Upper lobe of right lung (tissue), 1 donor: ENCODE measurements at places on chromosomes 1 and 21. TPM values are rescaled to one million over a fixed set of nuclear protein-coding genes. Genes with fewer than 3 reads are reported as not detected.

- no peak overlapping the region for H3K27ac ChIP-seq
- no peaks in the 10 kb centered on the region for H3K36me3 ChIP-seq
- no peak overlapping the region for H3K4me3 ChIP-seq
- no peak for DNase-seq
Measured at GRCh38 chr1:25427696-25428095, 3.0 kb upstream of the MACO1 start.

Gene MIXL1
- total RNA-seq: not detected

- H3K4me1 ChIP-seq: no peaks in the 10 kb centered on the region
- no peaks in the 10 kb centered on the region for H3K27me3 ChIP-seq
- DNase-seq: no peak
- H3K36me3 ChIP-seq: no peaks in the 10 kb centered on the region
- no peak overlapping the region for H3K4me3 ChIP-seq
Measured at GRCh38 chr1:205754857-205755256, 4.9 kb upstream of the NUCKS1 start.

GRCh38 chr1:114232691-114233090 is 79.0 kb upstream of the SYT6 start:
- H3K36me3 ChIP-seq: no peaks in the 10 kb centered on the region
- H3K4me3 ChIP-seq: no peak overlapping the region
- DNase-seq: no peak
- H3K4me1 ChIP-seq: no peaks in the 10 kb centered on the region
- no peaks in the 10 kb centered on the region for H3K27me3 ChIP-seq
- H3K27ac ChIP-seq: no peak overlapping the region

Gene LAD1
- 42.6 TPM for total RNA-seq

DNA sequence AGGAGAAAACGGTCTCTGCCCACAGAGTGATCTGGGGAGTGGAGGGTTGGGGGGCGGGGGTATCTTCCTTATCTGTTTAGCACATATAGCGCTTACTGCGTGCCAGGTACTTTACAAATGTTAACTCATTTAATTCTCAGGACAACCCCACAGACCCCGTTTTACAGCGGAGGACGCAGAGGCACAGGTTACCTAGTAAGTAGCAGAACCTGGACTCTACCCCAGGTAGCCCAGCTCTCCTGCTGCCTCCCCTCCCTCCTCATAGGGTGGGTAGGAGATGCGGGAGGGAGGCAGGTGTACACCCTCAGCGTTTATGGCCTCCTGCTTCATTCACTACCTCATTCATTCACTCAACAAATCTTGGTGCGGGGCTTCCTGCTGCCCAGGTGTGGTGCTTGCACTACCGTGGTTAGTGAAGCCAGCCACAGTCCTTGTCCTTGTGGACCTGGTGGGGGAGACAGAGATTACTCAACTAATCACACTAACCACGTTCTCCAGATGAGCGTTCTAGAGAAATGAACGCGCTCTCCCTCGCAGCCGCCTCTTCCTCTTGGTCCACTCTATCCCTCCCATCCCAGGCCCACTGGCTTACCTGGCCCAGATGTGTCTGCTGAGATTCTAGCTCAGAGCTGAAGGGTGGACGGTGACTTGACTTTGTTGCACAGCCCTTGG is 102.0 kb downstream of the IER5 start:
- H3K4me3 ChIP-seq: no peak overlapping the region
- H3K27ac ChIP-seq: no peak overlapping the region
- DNase-seq: no peak
- H3K4me1 ChIP-seq: no peaks in the 10 kb centered on the region
- no peaks in the 10 kb centered on the region for H3K27me3 ChIP-seq
- no peaks in the 10 kb centered on the region for H3K36me3 ChIP-seq

- H3K36me3 ChIP-seq: no peaks in the 10 kb centered on the region
- H3K4me3 ChIP-seq: no peak overlapping the region
- H3K4me1 ChIP-seq: no peaks in the 10 kb centered on the region
Measured at GRCh38 chr1:190373705-190374336, 103.8 kb downstream of the BRINP3 start.

DNA sequence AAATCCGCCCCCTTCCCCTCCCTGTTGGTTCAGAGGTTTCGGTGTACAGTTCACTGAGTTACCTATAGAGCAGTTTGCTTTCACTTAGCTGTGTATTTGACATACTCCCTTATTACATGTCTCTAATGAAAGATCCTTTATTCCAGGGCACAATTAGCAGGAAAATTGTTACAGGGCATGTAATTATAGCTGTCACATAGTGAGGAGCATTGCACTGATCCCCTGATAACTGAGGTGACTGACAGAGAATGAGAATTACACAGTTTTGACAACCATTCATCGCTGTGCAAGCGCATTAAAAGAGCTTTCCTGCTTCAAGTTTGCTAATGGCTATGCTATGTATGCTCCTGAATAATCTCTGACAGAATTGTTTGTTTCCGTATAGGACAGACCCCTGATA is 26.9 kb downstream of the DAP3 start:
- H3K27ac ChIP-seq: no peak overlapping the region
- DNase-seq: no peak
- no peaks in the 10 kb centered on the region for H3K4me1 ChIP-seq
- H3K27me3 ChIP-seq: no peaks in the 10 kb centered on the region
- no peak overlapping the region for H3K4me3 ChIP-seq
- peaks cover 20% of the 10 kb centered on the region for H3K36me3 ChIP-seq

- no peaks in the 10 kb centered on the region for H3K27me3 ChIP-seq
- no peak overlapping the region for H3K4me3 ChIP-seq
- no peaks in the 10 kb centered on the region for H3K36me3 ChIP-seq
- peaks cover 14% of the 10 kb centered on the region for H3K4me1 ChIP-seq
- H3K27ac ChIP-seq: no peak overlapping the region
- DNase-seq: no peak
Measured at GRCh38 chr1:150062113-150062512, 5.5 kb upstream of the VPS45 start.

DNA sequence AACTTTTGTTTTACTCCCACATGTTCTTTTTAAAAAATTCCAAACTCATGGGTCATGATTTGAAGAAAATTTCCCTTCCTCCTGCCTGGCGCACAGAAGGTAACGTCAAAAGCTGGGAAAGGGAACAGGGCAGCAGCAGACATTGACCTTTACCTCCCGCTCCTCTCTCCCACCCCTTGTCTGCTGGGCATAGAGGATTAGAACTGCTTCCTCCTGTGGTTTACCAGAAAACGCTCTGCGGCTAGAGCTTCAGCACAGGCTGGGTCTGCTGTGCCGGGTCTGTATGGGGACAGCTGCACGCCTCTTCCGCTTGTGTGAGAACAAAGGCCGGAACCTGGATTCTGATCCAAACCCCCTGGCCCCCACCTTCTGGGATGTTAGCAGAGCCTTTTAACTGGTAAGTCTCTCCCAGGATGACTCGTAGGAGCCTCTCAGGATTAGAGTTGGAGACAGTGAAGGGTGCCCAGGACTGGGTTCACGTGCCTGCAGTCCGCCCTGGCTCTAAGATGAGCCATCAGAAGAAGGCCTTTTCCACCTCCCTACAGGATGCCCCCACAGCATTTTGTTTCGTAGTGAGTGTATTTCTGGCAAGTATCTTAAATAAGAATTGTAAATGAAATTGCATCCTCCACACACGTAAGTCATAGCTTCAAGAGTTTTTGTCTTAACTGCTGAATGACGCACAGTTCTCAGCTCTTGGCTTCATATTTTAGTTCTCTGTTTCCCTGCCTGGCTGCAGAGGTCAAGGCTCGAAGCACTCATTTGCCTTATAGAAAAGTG is 5.2 kb downstream of the H6PD start:
- H3K27me3 ChIP-seq: no peaks in the 10 kb centered on the region
- peak; percentile 77 for DNase-seq

Gene HRNR
- not detected for total RNA-seq

Gene PLXNA2
- 98.5 TPM for total RNA-seq

Gene AK5
- not detected for total RNA-seq

Gene TPTE
- not detected for total RNA-seq

GRCh38 chr21:44571844-44572782 is 1.4 kb upstream of the KRTAP10-4 start:
- peak; percentile 56 for DNase-seq
- no peaks in the 10 kb centered on the region for H3K36me3 ChIP-seq
- no peaks in the 10 kb centered on the region for H3K4me1 ChIP-seq
- no peak overlapping the region for H3K27ac ChIP-seq

GRCh38 chr1:225754940-225755641 is 22.5 kb upstream of the SRP9 start:
- no peak overlapping the region for H3K4me3 ChIP-seq
- peak overlapping the region; percentile 49 for H3K27ac ChIP-seq
- peaks cover 13% of the 10 kb centered on the region for H3K4me1 ChIP-seq

GRCh38 chr1:107649023-107649422 is 316.0 kb downstream of the VAV3 start:
- H3K4me1 ChIP-seq: no peaks in the 10 kb centered on the region
- no peaks in the 10 kb centered on the region for H3K36me3 ChIP-seq
- H3K27ac ChIP-seq: no peak overlapping the region
- no peak overlapping the region for H3K4me3 ChIP-seq

DNA sequence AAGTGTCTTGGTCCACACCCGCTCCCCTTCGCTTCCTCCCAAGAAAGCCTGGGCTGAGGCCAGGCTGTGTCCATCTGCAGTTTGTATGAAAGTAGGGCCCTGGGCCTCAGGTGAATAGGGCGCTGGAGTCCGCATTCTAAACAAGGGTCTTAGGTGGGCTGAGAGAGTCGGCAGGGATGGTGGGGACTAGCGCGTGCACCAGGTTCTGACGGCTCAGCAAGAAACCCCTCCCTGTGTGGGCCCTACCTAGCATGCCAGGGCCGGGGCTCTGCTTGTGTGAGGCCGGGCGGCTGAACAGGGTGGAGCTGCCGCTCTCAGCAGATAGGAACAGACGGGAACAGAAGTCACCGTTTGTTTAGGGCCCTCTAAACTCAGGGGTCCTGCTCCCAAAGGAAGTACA is 1.7 kb downstream of the ACTRT2 start:
- no peaks in the 10 kb centered on the region for H3K36me3 ChIP-seq
- H3K4me1 ChIP-seq: no peaks in the 10 kb centered on the region
- no peak overlapping the region for H3K4me3 ChIP-seq
- H3K27ac ChIP-seq: no peak overlapping the region
- DNase-seq: peak; percentile 33

DNA sequence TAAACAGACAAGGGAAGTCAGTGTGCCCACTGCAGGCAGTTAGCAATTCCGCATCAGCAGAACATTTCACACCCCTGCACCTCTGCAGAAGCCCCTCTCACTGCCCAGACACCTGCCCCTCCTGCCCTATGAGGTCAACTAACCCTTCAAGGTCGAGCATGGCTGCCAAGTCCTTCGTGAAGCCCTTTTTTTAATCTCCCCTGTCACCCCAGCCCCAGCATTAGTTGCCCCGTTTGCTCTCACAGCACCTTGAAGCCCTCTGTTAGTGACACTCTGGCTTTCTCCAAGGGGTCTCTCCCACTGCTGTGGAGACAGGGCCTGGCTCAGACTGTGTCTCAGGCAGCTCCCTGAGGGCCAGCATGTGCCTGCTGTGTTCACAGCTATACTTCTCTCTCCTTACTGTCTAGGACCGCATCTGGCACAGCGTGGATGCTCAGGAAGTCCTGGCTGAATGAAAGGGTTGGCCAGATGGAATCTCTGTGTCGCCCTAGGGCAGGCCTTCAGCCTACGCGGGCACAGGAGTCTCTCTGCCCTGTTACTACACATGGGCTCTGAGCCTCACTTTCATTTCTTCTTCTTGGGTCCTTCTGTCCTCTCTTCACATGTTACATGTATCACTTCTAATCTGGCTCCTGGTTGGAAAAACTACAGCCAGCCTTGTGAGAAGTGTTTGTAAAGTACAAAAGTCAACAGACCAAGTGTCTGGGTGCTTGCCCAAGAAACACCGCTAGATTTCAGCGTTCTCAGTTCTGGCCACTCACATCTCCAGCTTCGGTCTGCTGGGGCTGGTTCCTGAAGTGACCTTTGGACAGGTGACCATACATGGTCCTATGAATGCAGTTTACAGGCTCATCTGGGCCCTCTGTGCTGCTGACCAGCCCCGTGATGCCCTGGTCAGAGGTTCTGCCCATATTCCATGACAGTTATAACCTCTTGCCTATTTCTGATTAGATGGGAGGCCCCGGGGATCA is 19.7 kb downstream of the SLC2A1 start:
- no peaks in the 10 kb centered on the region for H3K36me3 ChIP-seq
- DNase-seq: no peak
- H3K27me3 ChIP-seq: no peaks in the 10 kb centered on the region
- H3K4me3 ChIP-seq: no peak overlapping the region

Gene PTAFR
- 31.6 TPM for total RNA-seq

Gene CCDC30
- total RNA-seq: 5.0 TPM

Gene OR2L5
- not detected for total RNA-seq

DNA sequence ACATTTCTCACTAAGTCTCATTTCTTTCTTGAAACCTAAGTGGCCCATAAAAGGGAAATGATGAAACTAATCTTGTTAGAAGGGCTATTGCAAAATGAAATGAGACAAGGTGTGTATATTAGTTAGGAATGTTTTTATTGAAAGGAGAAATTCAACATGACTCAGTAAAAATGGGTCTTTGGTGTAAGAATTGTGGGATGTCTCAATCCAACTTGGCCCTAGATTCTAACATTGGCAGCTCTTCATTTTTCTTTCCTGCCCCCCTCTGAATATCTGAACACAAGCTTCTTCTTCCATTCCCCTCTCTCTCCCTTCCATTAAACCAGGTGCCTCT is 26.8 kb upstream of the TARBP1 start:
- DNase-seq: no peak
- no peaks in the 10 kb centered on the region for H3K4me1 ChIP-seq
- no peak overlapping the region for H3K4me3 ChIP-seq
- no peaks in the 10 kb centered on the region for H3K36me3 ChIP-seq

Gene SERPINC1
- not detected for total RNA-seq

Gene HMCN1
- total RNA-seq: 45.4 TPM

GRCh38 chr1:26787381-26787705 is 407 bp upstream of the PIGV start:
- no peak for DNase-seq
- H3K27me3 ChIP-seq: no peaks in the 10 kb centered on the region
- H3K27ac ChIP-seq: peak overlapping the region; percentile 100
- peaks cover 45% of the 10 kb centered on the region for H3K4me1 ChIP-seq

DNA sequence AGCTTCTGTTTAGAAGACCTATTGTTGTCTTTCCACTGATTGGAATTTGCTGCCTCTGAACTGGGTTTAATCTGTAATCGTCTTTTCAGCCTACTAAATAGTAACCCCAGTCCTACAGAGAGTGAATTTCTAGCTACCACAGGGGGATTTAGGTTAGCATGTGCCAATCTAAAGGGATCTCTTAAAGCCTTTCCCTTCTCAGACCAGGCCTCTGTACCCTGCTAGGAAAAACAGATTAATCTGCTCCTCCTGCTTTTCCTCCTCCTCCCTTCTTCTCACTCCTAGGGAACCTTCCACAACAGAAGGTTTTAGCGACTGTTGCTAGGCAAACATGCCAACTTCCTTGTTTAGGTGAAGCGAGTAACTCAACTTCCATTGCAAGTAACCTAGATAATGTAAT is 1.3 kb upstream of the RC3H1 start:
- H3K4me3 ChIP-seq: no peak overlapping the region
- no peak for DNase-seq
- no peaks in the 10 kb centered on the region for H3K36me3 ChIP-seq
- H3K4me1 ChIP-seq: peaks cover 29% of the 10 kb centered on the region

DNA sequence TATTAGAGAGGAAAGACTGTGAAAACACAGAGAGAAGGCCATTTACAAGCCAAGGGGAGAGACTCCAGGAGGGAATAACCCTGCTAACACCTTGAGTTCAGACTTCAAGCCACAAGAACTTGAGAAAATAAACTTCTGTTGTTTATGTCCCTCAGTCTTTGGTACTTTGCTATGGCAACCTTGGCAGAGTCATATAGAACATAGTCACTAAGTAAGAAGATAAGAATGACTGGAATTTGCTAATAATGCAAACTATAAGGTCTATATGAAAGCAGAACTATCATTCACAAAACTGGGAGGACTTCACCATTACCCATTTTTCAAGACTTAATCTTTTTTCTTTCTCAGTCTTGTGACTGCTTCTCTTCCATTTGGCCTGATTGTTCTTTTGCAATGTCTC is 767.3 kb upstream of the ADAMTS5 start:
- H3K4me3 ChIP-seq: no peak overlapping the region
- H3K36me3 ChIP-seq: no peaks in the 10 kb centered on the region
- H3K27ac ChIP-seq: no peak overlapping the region
- no peaks in the 10 kb centered on the region for H3K4me1 ChIP-seq
- no peaks in the 10 kb centered on the region for H3K27me3 ChIP-seq
